ENCODE measurements at places on chromosomes 2 and 18.

DNA sequence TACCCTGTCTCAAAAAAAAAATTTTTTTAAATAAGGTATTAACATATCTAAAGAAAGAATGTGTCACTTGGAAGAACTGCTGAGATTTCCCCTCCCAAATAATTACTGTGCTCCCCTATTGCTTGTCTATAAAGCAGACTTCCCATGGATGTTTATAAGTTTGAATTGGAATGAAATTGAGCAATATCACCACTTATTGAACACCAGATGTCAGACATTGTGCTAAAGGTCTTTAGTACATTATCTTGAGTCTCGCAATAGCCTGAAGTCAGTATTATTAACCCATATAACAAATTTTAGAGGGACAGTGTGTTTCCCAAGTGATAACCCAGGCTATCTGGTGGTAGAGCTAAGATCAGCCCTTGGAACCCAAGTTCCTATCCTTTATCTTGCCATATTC is 102.9 kb upstream of the MSH2 start:
- no peaks in the 10 kb centered on the region for H3K36me3 ChIP-seq
- no peaks in the 10 kb centered on the region for H3K27me3 ChIP-seq
- H3K4me1 ChIP-seq: peaks cover 7% of the 10 kb centered on the region
- DNase-seq: no peak
- H3K27ac ChIP-seq: no peak overlapping the region

- DNase-seq: no peak
- no peaks in the 10 kb centered on the region for H3K27me3 ChIP-seq
- peaks cover 12% of the 10 kb centered on the region for H3K36me3 ChIP-seq
- H3K4me1 ChIP-seq: no peaks in the 10 kb centered on the region
Observed at GRCh38 chr2:72719416-72719815, 106.4 kb downstream of the EXOC6B start.

DNA sequence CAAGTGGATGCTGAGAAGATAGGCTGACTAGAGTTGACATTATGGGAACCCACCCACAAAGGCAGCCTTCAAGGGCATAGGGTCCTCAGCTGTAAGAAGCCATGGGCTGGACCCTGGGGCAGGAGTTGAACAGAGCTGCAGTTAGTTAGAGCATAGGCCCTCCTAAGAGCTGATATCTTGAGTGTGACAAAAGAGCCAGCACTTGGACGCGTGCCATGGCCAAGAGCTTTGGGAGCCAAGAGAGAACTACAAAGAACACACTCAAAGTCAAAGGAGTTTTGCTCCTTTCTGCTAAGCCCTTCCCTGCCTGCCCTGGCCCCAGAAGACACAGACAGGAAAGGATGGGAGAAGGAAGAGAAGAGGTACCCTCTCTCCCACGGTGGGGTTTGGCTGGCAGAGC is 29.9 kb upstream of the AGAP1 start:
- H3K27ac ChIP-seq: no peak overlapping the region
- H3K36me3 ChIP-seq: no peaks in the 10 kb centered on the region
- no peak overlapping the region for H3K4me3 ChIP-seq

GRCh38 chr2:100898035-100898665 is 78.2 kb downstream of the NPAS2 start:
- H3K4me3 ChIP-seq: no peak overlapping the region
- DNase-seq: no peak
- no peaks in the 10 kb centered on the region for H3K4me1 ChIP-seq
- no peak overlapping the region for H3K27ac ChIP-seq
- no peaks in the 10 kb centered on the region for H3K36me3 ChIP-seq
- H3K27me3 ChIP-seq: no peaks in the 10 kb centered on the region

GRCh38 chr2:239114616-239115265 is 266.9 kb downstream of the TWIST2 start:
- no peak overlapping the region for H3K4me3 ChIP-seq
- no peaks in the 10 kb centered on the region for H3K4me1 ChIP-seq
- H3K27me3 ChIP-seq: no peaks in the 10 kb centered on the region
- DNase-seq: no peak

DNA sequence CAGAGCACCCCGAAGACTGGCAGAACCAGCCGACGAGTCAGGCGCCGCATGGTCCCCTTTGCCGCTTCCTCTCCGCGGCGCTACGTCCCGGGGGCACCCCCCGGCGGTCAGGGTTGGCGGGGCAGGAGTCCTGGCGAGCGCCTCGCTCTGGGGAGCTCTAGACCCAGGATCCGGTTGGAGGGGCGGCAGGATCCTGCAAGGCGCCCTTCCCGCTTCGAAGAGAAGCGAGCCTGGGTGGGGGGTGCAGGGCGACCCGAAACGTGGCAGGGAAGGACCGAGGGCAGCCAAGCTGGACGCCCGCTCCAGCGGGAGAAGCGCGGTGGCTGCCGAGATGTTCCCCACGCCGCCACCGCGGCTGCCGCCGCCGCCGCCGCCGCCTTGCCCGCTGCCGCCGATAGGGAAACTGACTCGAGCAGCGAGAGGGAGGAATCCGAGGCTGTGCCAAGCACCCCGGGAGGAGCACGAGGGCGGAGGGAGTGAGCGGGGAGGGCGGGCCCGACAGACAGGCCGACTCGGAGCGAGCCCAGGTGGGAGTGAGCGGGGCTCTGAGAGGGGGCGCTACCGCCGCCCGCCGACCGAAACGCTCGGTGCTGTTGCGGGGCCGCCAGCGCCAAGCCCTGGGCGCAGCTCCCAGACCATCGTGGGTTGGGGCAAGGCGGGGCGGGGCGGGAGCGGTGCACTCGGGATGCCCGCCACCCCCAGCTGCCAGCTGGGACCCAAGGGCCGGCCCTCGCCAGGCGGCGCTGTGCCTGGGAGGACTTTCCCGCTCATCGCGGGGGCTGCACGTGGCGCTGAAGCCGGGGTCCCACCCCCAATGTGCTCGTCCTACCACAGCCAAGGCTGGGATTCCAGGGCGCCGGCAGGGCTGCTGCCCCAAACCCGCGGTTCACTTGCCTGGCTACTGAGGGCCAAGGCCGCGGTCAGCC is at the start of gene GALNT14:
Gene GALNT14, minus strand, starts transcription at position 404 of the 926 bp plus-strand sequence. Its CDS starts 354 bp downstream, at position 50.
- H3K4me1 ChIP-seq: peaks cover 11% of the 10 kb centered on the region
- peaks cover 24% of the 10 kb centered on the region for H3K27me3 ChIP-seq
- H3K36me3 ChIP-seq: no peaks in the 10 kb centered on the region
- no peak within 1 kb of the TSS for H3K27ac ChIP-seq
- peak within 1 kb of the TSS; percentile 39 for H3K4me3 ChIP-seq
- DNase-seq: no peak

- no peak overlapping the region for H3K27ac ChIP-seq
- H3K27me3 ChIP-seq: no peaks in the 10 kb centered on the region
- no peaks in the 10 kb centered on the region for H3K36me3 ChIP-seq
- no peaks in the 10 kb centered on the region for H3K4me1 ChIP-seq
Observed at GRCh38 chr2:171104379-171104778, 56.3 kb downstream of the TLK1 start.

GRCh38 chr18:73366713-73367112 is 498.9 kb upstream of the NETO1 start:
- DNase-seq: no peak
- no peaks in the 10 kb centered on the region for H3K36me3 ChIP-seq
- no peaks in the 10 kb centered on the region for H3K4me1 ChIP-seq
- no peaks in the 10 kb centered on the region for H3K27me3 ChIP-seq
- no peak overlapping the region for H3K4me3 ChIP-seq

DNA sequence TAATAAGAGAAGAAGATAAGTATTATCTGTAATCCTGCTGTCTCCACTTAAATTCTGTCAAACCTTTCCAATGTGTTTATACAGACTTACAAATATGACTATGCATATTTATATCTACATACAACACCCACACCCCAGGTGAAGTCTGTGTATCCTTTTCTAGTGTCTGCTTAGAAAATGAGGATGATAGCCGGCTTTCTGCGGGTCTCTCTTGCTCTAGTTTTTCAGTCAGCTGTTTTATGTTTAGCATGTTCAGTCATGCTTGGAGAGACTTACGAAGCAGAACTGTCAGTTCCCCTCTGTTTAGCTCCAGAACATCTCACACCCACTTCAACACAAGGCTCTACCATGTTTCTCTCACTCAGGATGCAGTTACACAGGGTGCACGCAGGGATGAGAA is 137.3 kb upstream of the NFATC1 start:
- no peak overlapping the region for H3K27ac ChIP-seq
- no peaks in the 10 kb centered on the region for H3K4me1 ChIP-seq
- H3K36me3 ChIP-seq: peaks cover 19% of the 10 kb centered on the region
- H3K4me3 ChIP-seq: no peak overlapping the region
- no peaks in the 10 kb centered on the region for H3K27me3 ChIP-seq
